Stimulated activated CD4-positive, alpha-beta T cell treated with anti-CD3 and anti-CD28 coated beads, Interleukin-4, amount 100 ng/mL, for 48 hours (primary cell): ENCODE measurements at places on chromosomes 12 and 14.

DNA sequence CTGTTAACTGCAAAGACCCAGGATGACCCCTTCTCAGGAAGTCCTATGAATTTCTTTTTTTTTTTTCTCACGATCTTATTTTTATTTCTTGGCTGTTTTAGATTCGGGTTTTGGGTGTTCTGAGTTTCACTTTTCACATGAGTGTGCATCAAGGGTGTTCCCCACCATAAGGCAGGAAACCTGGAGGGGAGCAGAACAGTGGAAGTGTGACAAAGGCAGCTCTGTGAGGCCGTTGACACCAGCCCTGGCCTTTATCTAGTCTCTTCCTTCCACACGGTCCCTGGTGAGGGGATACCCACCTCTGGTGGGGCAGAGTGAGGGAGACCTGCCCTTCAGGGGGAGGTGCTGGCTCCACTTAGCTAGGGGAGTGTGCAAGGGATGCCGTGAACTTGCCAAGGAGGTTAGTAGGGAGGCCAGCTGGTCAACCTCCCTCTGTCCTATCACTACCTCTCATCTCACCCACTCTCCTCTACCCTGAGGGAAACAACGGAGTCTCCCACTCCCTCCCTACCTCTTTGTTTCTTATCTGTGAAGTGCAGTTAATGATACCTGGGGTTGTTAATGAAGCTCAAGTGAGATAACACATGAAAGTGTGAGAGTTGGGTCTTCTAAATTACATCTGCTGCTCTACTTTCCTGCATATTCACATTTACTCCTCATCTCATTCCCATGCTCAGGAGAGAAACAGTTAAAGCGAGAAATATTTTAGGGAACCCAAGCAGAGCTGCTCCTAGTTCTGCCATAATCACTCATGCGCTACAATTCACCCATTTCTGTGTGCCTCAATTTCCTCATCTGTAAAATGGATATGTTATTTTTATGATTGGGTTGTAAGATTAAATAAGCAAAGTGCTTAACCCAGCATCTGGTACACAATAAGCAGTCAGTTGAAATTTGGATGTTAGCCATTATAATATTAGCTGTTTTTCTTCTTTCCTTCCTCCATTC is 4.4 kb upstream of the GALNT6 start:
- no peak for DNase-seq

DNA sequence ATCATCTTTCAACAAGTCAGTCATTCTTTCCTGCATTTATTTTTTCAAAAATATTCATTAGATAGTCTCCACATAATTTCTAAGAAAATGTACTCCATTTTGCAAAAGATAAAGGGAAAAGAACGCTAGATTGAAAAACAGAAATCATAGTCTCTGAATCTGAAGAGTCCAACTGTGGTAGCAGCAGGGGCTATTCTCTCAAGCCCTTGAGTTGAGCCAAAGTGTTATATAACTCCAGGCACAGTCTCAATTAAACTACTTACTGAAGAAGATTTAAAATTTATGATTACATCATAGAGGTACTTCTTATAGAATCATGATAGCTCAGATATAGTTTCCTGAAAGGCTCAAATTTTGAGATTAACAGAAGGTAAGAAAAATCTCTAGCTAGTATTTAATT is 5.8 kb downstream of the LDHB start:
- no peak for DNase-seq

- no peak for DNase-seq
These were observed 6.9 kb upstream of the SLC7A7 start for GRCh38 chr14:22822016-22822570.

- DNase-seq = no peak
These were observed 743.4 kb downstream of the RPS29 start for GRCh38 chr14:48842785-48843184.

DNA sequence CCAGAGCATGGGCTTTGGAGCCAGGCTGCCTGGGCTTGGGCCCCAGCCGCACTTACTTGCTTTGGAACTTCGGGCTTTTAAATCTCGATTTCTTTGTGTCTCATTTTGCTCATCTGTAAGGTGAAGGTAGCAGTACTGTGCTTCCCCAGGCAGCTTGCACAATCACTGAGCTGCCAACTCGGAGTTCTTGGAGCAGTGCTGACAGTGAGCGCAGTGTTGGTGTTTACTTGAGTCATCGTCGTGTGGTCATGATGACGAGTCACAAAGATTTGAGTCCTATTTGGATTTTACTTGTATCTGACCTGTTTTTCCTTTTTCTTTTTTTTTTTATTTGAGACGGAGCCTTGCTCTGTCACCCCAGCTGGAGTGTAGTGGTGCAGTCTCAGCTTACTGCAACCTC is 31.3 kb upstream of the ATF1 start:
- no peak for DNase-seq
